ENCODE measurements at places on chromosomes 1 and 21. TPM values are rescaled to one million over a fixed set of nuclear protein-coding genes. Genes with fewer than 3 reads are reported as not detected.

FCRL4 gene
- not detected for total RNA-seq

SLC1A7 gene
- total RNA-seq: 0.82 TPM

TEX38 gene
- not detected for total RNA-seq

DIO1 gene
- not detected for total RNA-seq

COL24A1 gene
- 0.23 TPM for total RNA-seq

SPOCD1 gene
- total RNA-seq: 3.0 TPM

BTBD19 gene
- 2.5 TPM for total RNA-seq

IGSF9 gene
- 2.0 TPM for total RNA-seq

TMPRSS15 gene
- total RNA-seq: not detected

SYT2 gene
- total RNA-seq: not detected

Data from pericardium fibroblast (primary cell).